Nucleus accumbens (tissue), 56 donors: ENCODE measurements at places on chromosomes 6 and 20.

GRCh38 chr20:41643504-41643938, 25.3 kb upstream of the CHD6 start:
- peak; percentile 8 for DNase-seq

DNA sequence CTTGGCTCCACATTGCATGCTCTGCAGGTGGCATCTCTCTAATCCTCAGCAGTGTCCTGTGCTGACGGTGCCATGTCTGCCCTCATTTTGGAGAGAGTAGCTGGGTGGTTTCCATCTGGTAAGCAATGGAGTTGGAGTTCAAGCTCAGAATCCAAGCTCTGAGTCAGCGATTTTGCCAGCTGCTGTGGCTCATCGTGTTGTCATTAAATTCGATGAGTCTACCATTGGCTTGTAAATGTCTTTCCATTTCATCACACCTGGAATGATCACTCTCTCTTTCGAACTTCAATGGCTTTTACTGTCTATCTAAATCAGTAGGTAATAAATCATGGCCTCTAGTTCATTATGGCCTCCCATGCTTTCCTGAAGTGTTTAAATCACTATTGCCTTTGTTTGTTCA, 378.5 kb upstream of the TSHZ2 start:
- no peak for DNase-seq

DNA sequence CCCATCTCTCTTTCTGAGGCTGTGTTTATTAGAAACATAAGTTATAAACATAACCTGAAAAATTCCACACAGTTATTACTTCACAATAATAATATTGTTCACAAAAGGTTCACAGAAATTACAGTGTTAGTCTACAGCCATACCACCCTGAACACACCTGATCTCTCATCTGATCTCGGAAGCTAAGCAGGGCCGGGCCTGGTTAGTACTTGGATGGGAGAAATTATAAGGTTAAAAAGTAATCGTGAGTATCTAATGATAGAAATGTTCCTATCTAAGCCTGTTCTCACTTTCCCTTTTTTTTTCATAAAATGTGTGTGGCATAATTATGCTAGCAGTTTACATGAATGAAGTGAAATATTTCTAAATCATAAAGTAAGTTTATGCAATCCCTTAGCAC, 647.8 kb downstream of the TBC1D32 start:
- DNase-seq = no peak

- no peak for DNase-seq
Observed at GRCh38 chr6:94414041-94414440, 994.7 kb upstream of the EPHA7 start.

GRCh38 chr20:57592263-57593092, 27.7 kb downstream of the ZBP1 start:
- DNase-seq = no peak

GRCh38 chr20:41694796-41695195, 76.6 kb upstream of the CHD6 start:
- no peak for DNase-seq
